ENCODE measurements at places on chromosomes 1 and 21.
A peak's percentile ranks its signal among the peaks of the same experiment; 100 is the strongest.

- peak; percentile 84 for ATAC-seq
These were observed at the start of gene PTGER3 for GRCh38 chr1:71047635-71048607. TSS of gene PTGER3 (minus strand) at chr1:71047816. CDS start at chr1:71047577, 239 bp downstream.

- ATAC-seq: no peak
These were observed 27.5 kb downstream of the KCND3 start for GRCh38 chr1:111961773-111962565.

GRCh38 chr1:3780901-3781300 lies 8.4 kb downstream of the SMIM1 start:
- ATAC-seq: no peak

DNA sequence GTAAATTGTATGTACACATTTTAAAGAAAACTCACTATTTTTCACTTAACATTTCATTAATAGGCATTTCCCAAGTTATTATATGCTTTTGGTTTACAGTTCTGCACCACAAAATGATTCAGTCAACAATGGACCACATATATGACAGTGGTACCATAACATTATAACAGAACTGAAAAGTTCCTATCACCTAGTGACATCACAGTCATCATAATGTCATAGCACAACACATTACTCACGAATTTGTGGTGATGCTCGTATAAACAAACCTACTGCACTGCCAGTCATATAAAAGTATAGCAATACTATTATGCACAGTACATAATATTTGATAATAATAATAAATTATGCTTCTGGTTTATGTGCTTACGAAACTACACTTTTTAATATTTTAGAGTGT lies 30.9 kb downstream of the DNAI4 start:
- ATAC-seq: no peak

DNA sequence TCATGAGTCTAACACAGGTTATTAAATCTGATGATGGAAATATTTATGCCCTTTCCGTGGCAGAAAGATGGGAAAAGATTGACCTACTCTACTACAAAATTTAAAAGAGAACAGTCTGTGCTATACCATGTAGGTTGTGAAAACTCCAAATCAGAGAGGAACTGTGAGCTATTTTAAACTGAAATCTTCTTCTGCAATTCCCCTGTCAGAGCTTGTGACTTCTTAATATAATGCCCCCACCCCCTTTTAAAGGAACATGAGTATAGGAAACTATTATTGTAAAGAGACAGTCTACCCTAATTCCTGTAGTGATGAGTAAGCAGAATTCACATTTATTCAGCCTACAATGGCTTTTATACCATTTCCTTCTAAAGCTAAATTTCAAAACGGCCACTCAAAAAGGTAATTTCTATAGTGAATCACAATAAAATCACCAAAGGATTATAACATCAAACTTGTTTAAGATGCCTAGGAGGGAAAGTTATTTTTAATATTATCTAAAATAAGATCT lies 11.7 kb downstream of the DSCAM start:
- no peak for ATAC-seq

- ATAC-seq: no peak
These were observed 53.4 kb downstream of the ATP1A1 start for GRCh38 chr1:116426401-116426800.

DNA sequence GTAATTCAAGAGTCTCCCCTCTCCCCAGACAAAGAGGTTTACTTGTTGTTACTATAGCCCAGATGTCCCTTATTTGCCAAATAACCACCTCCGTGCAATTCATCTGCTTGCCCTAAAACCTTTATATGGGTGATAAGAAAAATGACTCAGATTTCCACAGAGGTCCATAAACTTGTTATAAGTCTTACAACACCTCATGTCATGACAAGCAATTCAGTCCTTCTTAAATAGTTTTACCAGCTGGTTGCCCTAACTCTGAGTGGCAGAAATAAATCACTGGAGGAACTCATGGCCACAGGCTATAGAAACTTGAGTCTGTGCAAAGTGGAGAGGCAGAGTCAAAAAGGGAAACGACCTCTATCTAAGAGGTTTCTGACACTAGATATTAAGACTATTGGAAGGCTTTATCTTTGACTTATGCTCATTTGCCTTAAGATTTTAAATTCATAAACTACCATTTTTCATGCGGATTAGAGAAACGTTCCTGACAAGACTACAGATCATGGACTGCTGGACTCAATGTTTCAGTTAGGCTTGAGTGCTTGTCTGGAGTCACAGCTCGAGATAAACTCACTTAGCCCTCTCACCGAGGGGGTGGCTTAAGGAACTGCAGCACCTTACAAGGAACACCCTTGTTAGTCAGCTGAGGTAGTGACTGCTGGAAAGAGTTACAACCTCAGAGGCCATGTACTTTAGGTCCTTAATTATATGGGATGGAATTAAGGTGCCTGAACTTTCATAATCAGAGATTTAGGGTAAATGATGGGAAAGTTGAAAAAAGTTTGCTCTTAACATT lies 662.5 kb upstream of the USP24 start:
- no peak for ATAC-seq

DNA sequence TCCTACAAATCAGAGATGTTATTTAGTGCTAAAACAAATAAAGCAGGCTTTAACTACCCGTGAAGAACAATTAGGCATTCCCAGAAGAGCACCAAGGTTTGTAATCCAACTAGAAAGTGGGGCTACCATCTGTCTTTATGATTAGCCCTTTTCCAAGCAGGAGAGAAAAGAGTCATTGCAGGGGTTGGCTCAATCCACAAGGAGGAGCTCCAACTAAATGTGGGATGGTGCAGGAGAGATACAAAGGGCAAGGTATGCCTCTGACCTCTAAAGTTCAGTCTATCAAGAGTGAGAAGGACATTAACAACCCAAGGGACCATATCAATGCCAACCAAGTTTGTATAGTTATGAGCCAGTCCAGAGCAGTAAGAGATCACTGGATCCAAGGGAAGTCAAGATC lies 382.7 kb upstream of the DUSP10 start:
- no peak for ATAC-seq

DNA sequence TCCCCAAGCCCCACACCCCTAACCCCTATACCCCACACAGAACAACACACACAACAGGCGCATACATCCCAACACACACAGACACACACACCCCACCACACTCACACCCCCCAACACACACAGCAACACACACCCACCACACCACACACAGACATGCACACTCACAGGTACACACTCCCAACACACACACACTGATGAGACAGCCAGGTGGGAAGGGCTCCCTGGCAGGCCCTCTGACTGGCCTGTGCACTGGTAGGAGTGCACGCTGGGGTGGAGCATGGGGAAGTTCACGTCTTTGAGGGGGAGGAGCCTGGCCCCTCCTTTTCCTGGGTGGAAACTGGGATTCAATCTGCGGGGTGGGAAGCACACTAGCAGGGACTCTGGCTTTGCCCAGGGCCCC lies 116.7 kb downstream of the RHOU start:
- ATAC-seq: no peak

- ATAC-seq: peak; percentile 74
These were observed 18.8 kb upstream of the SCCPDH start for GRCh38 chr1:246705368-246705767.

GRCh38 chr1:118122234-118123004 lies 62.6 kb downstream of the SPAG17 start:
- no peak for ATAC-seq

GRCh38 chr1:85153149-85153891 lies 47.5 kb downstream of the SYDE2 start:
- ATAC-seq: no peak

- no peak for ATAC-seq
These were observed 23.4 kb downstream of the PLEKHO1 start for GRCh38 chr1:150173141-150173585.

DNA sequence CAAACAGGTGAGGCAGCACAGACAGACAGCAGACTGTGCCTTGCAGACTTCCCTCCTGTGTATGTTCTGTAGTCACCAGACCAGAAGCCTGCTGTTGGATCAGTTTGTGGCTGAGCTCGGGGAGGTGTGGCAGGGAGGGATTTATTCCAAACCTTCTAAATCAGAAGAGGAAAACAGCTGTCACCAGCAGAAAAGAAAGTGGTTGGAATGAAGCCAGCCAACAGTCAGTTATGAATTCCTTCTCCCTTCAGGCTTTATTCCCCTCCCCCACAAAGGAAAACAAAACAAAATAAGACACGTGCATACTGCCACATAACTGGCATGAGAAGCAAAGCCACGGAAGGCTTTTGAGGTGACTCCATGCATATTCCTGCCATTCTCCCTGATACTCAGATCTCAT lies 19.0 kb upstream of the PIGV start:
- no peak for ATAC-seq

GRCh38 chr1:68140536-68140935 lies 90.1 kb upstream of the DIRAS3 start:
- ATAC-seq: peak; percentile 74

- peak; percentile 78 for ATAC-seq
These were observed 6.4 kb upstream of the KAZN start for GRCh38 chr1:14592004-14592631.

DNA sequence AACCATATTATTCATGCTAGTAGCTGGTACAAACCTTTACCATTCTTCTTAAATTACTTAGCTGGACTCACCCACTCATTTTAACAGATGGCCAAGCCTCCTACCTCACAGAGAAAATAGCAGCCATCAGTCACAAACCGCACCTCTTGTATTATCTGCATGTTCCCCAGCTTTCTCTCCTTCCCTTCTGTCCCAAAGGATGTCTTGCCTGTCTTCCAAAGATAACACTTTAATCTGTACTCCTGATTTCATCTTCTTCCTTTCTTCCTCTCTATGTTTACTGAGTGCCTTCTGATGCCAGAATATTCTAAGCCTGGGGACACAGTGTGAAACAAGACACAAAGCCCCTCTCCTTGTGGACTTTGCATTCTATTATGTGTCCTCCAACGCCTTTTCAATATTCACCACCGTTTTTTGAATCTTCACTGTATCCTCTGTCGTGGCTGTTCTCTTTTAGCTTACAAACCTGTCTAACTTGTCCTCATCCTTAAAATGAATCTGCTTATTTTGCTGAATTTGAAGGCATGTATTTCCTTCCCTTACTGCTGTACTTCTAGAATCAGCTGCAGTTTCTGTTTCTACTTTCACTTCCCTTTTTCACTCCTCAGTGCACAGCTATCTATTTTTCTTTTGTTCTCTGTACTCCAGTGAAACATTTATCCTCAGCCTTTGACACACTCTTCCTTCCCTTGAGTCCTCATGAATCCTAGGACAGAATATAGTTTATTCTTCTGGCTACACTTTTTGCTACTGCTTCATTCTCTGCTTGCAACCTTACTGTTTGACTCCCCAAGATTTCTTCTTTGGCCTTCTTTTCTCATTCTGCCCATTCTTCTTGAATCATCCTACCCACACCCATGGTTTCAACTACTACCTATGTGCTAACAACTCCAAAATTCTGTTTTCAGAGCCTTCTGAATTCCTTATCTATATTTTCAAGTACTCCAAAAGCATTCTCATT lies 216.9 kb upstream of the SAMSN1 start:
- peak; percentile 28 for ATAC-seq

GRCh38 chr1:189790335-189790734 lies 687.3 kb downstream of the BRINP3 start:
- no peak for ATAC-seq

DNA sequence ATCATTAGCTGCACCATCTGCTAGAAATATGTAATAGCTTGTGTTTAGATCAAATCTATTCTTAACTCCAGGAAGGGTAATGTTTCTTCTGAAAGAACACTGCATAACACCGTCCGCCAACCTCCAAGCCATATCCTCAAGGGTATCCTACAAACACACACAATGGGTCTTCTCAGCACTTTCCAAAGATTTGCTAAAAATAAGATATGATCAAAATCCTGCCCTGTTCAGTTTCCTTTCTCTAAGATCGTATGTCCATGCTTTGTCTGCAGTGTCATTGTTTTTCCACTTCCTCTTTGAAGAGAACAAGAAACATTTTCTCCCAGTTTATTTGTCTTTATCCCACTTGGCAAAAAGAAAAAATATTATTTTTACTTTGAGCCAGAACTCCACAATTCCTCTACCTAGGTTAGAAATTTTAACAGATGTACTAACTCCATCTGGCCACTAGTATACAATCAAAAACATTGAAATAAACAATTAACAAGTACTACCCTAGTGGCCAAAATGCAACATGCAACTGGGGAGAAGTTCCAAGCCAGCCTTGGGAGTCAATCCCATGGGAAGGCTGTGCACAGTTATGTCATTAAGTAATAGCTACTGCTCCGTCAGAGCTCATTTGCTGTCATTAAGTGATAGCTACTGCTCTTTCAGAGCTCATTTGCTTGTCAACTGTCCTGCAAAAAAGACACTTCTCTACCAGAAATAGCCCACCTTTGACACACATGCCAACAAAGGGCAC lies 37.8 kb downstream of the FRRS1 start:
- ATAC-seq: no peak

DNA sequence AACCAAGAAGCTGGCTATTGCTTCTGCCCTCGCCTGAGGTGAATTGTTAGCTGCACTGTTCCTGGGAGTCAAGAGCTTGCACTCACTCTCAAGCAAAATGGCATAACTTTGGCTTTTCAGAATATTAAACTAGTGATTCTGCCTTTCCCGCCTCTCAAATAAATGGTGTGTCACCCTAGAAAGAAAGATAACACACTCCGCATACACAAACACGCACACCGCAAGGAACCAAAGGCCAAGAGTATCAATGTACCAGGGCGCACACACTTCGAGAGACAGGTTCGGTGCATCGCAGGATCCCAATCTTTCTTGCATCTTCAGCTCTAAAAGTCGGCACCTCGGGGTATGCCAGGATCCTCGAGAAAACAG lies 470 bp upstream of the RTCA start:
- peak; percentile 65 for ATAC-seq

- peak; percentile 18 for ATAC-seq
These were observed 118.8 kb downstream of the SIPA1L2 start for GRCh38 chr1:232511172-232511571.

GRCh38 chr1:236494082-236494481 lies 29.7 kb upstream of the LGALS8 start:
- no peak for ATAC-seq

GRCh38 chr1:37035796-37036666 lies 1.7 kb upstream of the GRIK3 start:
- no peak for ATAC-seq

DNA sequence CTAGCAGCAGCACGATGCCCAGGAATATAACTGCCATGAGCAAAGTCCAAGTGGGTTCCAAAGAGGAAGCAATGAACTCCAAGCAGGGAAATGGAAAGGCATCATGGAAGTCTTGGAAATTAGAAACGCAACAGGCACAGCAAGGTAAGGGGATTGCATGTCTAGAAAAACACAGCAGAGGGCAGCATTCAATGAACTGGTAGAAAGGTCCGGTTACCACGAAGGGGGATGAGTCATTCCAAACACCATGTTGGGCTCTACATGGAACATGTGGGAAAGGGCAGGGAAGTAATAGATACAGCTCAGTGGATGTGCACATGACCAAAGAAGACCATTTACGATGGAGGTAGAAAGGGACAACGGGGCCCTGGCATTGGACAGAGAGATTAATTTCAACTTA lies 36.4 kb downstream of the RXRG start:
- peak; percentile 83 for ATAC-seq

DNA sequence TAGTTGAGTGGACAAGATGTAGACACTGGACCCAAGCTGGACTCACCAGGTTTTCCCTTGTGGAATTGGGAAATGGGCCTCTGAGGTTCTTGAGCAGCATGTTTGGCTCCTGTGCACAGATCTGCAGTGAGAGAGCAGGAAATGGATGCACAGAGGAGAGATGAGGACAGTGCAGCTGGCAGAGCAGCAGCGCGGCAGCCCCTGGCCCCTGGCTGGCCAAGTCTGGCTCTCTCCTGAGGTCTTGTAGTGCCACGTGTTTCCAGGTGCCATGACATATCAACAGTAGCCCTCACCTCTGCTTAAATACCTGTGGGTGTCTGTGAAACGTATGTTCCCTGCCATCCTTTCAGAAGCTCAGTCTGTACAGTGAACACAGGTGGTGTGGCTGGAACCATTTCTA lies 19.2 kb upstream of the BCL10 start:
- ATAC-seq: no peak
